Endodermal cell (in vitro differentiated cells): ENCODE measurements at places on chromosomes 3 and 15.

DNA sequence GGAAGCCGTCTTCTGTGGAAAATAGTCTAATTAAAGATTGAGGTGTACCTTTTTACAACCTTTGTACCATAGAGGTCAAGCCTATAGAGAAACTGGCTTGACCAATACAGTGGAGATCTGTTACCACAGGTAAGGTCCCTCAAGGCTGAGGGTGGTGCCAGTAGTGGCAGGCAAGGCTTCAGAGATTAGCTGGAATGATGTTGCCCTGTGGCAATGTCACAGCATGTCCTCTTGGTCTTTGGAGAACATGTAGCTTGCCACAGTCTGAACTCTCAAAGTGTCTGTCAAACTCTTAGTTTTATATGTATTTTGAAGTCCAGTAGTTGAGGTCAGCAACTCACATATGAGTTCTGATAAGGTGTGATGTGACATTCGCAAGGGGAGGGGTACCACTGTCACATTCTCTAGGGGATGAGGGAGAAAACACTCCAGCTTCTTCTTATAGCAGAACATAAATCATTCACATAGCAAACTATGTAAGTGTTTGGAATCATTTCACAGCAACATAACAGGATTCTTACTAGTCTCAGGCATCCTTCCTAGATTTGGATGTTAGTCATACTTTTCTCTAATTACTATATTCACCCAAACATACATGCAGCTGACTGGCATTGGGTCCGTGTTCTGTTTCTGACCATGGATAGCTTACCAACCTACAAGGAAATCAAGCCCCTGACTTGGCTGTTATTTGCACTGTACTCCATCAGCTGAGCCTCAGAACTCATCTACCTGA, 173.6 kb downstream of the UBE2E2 start:
- DNase-seq, result no peak

DNA sequence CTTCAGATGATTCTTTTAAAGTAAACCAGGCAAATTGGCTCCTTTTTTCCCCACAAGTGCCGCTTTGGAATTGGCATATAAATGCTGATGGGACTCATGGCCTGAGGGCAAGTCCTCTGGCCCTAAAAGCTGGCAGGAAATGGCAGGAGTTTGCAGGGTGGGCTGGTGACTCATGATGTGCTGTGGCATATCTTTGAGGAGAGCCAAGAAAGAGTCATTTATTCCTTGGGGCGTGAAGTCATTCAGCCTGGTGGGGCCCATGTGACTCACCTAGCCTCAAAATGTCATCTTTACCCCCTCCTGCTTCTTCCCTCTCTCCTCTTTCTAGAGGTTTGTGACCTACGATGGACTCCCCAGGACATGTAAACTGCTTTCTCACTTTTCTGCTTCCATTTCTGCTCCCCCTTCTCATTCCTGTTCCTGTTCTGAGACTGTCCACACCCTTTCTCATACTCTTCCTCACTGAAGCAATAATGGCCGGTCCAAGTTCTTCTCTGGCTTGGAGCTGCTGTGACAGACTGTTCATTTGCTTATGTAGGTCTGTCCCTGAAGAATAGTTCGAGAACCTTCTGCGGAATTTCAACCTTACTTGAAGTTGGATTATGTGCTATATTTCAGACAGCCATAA, 326.1 kb downstream of the SATB1 start:
- peak; percentile 69 for DNase-seq

- no peak for DNase-seq
Observed at GRCh38 chr3:90253131-90253530, 1145.7 kb downstream of the EPHA3 start.

- DNase-seq, result no peak
Observed at GRCh38 chr3:113354307-113354706, 87.0 kb downstream of the CFAP44 start.
